ENCODE measurements at places on chromosomes 3 and 15.
A peak's percentile ranks its signal among the peaks of the same experiment; 100 is the strongest.

DNA sequence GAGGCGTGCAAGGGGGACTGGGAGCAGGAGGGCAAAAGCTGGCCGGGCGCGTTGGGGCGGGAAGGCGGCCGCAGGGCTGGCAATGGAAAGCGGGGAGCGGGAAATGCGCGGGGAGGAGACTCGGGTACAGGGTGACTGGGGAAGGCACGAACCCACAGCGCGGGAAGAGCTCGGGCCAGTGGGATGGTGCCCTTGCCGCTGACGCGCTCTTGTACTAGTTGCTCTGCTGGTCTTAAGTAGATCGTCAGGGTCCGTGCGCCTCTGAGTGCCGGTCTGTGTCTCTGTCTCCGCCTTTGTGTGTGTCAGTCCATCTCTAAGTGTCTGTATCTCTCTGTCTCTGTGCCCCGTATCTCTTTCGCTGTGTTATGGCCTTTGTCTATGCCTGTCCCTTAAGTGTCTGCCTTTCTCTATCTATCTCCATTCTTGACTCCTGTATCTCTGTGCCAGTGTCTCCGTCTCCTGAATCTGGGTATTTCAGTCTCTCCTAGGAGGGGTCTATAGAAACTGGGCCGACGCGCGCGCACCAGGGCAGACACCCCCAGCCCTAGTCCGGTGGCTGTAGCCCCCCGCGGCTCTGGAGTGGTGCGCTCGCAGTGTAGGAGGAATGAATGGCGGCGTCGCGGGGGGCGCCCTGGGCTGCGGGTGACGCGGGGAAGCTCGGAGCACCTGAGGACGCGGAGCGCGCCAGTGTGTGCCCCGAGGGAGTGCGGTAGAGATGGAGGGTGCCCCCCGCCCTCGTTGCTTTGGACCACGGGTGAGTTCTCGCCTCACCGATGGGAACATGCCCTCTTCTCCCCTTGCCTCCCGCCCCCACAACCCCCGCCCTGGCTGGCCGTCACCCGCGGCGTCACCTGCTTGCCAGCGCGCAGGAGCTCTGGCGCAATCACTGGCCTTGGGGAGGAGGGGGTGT is 756 bp upstream of the CAMK2N2 start:
- peak; percentile 15 for DNase-seq

DNA sequence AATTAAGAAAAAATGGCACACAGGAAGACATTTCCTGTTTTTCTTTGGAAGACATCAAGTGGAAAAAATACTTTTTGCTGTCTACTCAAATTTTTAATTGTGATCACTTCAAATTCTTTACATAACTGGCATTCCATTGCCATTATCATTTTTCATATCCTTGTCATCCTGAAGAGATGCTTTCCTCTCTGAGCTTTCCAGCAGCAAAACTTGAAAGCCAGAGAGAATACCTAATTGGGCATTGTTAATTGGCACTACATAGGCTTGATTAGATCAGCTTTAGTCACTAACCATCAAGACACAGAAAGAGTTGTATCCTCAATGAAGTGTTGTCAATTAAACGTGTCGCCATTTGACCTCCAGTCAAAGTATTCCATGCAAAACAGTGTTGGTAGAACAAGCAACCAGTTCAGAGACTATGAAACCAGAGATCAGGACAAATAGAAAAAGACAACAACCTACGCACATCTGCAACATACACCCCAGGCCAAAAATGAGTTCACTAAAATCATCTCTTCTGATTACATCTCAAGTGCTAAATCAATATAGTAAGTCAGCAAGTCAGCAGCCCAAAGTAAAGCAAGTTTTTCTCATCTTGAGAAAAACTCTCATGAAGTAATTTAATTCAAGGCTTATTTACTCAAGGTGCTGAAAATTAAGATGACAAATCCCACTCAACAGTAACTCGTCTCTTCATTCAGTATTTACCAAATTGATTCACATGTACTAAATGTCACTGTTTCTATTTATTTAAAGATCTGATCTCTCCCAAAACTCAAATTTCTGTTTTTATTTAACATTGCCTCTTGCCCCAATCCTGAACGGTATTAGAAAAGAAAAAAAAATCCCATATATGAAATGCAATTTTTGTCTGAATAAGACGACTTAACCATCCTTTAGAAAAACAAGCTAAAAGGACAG is 123.0 kb downstream of the SUCLG2 start:
- DNase-seq = peak; percentile 37

DNA sequence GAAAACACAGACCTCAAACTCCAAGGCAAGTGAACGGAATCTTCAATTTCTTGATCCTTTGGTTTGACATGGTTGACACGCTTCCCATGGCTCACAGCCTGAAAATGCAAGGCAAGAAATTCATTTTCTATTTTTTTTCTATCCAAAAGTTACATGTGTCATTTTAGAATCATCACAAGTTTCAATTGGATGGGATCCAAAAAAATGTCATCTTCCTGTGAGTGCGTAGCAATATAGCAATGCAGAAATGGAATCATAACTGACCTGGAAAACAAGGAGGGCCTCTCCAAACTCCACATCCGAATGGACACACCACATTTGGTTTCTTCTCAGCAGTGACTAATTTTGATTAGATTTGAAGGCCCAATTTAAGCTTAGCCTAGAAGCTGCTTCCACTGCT is 175.8 kb upstream of the ATP11B start:
- no peak for DNase-seq

GRCh38 chr3:65313666-65314065 is 625.9 kb upstream of the ADAMTS9 start:
- no peak for DNase-seq

GRCh38 chr3:123080864-123081562 is 14.2 kb downstream of the PDIA5 start:
- DNase-seq = no peak

All from HCEC 1CT (cell line).